Caudate nucleus (tissue), 63 donors: ENCODE measurements at places on chromosomes 6 and 20.

- no peak for DNase-seq
Observed at GRCh38 chr20:57553376-57554018, 7.4 kb upstream of the PCK1 start.

GRCh38 chr6:124995131-124995530 is 32.9 kb downstream of the RNF217 start:
- no peak for DNase-seq

- DNase-seq: no peak
Observed at GRCh38 chr6:14148471-14148870, 30.9 kb downstream of the CD83 start.

- no peak for DNase-seq
Observed at GRCh38 chr6:2378891-2379652, 133.7 kb upstream of the GMDS start.

GRCh38 chr6:124683507-124683906 is 278.7 kb upstream of the RNF217 start:
- DNase-seq: no peak

GRCh38 chr6:124446961-124447360 is 515.3 kb upstream of the RNF217 start:
- DNase-seq: no peak

- DNase-seq: peak; percentile 34
Observed at GRCh38 chr6:134464690-134465411, 146.9 kb upstream of the SGK1 start.

DNA sequence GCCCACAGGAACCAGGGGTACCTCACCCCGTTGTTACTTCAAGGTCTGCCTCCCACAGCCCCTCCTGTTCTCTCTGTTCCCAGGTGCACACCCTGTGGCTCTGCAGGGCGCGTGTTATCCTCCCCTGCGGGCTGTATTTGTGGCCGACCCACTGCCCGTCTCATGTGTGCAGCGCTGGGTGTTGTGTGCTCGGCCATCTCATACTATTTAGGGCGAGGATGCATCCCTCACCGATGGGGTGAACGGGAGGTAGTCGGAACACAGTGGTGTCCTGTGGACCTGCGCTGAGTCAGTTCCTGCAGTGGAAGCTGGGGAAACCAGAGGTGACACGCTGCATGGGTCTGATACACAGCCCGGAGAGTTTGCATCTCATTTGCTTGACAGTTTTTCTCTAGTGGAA is 94.5 kb upstream of the SULF2 start:
- DNase-seq: no peak

DNA sequence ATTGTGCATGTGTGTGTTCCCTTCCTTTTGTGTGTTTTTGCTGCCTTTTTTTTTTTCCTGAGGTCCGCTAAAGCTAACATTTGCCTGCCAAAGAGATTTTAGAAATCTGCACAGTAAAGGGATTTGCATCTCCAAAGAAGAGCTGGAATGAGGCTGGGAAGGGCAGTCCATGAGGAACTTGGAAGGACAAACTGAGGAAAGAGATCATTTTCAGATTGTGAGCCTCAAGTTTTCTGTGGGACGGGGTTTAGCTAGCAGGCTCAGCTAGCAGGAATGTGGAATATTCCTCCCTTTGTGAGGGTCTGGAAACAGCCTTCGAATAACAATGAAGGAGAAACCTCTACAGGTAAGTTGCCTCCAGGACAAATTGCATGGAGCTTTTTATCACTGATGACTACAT is 3.8 kb downstream of the INSM1 start:
- DNase-seq: no peak

GRCh38 chr6:150549674-150550101 is 50.0 kb upstream of the PLEKHG1 start:
- DNase-seq: no peak

DNA sequence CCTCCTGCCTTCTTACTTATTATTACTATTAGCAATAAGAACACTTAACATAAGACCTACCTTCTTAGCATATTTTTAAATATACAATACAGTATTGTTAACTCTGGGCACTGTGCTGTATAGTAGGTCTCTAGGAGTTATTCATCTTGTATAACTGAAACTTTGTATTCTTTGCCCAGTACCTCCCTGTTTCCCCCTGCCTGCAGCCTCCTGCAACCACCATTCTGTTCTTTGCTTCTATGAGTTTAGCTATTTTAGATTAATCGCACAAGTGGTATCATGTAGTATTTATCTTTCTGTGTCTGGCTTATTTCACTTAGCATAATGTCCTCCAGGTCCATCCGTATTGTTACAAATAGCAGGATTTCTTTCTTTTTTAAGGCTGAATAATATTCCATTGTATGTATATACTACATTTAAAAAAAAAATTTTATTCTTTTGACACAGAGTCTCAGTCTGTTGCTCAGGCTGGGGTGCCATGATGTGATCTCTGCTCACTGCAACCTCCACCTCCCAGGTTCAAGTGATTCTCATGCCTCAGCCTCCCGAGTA is 4.4 kb downstream of the C6orf89 start:
- DNase-seq: no peak
